ENCODE measurements at places on chromosomes 1 and 21. TPM values are rescaled to one million over a fixed set of nuclear protein-coding genes. Genes with fewer than 3 reads are reported as not detected.

DNA sequence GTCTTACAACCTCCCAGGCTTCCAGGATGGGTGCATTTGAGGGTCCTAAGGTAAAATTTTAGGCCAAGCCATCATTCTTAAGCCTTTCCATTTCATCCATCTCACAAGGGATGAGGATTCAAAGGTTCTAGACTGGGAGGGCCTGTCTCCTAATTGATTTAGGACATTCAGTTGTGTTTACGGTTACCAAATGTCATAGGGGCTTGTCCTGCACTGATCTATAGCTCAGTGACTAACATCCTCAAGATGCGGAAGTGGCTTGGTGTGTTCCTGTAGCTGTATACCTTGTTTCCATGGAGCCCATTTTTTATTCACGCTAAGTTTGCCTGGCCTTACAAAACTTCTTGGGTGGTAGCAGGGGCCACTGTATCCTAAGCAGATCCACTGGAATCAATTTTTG lies 52.8 kb downstream of the DUSP10 start:
- DNase-seq: no peak

DNA sequence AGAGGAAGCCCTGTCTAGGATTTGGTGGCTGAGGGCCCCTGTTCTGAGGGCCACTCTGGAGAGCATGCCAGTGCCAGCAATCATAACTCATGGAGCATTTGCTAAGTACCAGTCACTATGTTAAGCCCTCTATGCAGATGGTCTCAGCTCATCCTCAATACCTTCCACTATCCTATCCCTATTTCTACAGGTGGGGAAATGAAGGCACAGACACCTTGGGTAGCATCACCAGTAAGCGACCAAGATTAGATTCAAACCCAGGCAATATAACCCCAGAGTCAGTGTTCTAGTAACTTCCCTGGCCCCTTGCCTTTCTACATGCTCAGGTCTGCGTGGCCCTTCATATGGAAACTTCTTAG lies 7.9 kb upstream of the NBPF1 start:
- no peak for DNase-seq

DNA sequence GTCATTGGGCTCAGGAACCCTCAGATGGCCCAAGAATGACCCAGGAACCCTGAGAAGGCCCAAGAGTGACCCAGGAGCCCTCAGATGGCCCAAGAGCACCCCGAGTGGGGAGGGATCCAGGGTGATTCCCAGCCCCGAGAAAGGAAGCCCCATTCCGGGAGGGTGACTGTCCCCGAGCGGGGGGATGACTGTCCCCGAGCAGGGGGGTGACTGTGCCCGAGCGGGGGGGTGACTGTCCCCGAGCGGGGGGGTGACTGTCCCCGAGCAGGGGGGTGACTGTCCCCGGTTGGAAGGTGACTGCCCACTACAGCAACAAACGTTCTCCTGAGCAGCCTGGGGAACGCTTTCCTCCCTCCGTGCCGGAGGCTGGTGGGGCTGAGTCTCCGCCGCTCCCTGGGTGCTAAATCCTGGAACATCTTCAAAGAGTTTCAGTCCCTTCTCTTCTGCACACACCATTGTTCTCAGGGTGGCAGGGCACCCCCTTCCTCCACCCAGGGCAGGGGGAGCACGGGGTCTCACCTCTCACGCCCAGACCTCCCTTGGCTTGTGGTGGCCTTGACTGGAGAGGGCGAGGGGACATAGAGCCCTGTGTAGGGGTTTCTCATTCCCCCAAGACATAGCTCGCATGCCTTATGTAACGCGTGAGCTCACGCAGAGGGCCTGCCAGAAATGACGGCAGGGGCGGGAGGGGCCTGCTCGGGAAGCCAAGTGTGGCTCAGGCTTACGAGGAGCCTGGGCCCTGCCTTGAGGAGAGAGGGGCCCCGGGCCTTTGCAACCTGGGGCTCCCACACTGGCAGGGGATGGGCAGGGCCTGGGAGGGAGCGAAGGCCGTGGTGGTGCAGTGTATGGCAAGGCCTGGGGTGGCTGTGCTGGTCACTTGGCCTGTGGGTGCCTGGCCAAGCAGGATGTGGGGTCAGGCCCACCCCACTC lies 14.3 kb upstream of the SKI start:
- no peak for DNase-seq

DNA sequence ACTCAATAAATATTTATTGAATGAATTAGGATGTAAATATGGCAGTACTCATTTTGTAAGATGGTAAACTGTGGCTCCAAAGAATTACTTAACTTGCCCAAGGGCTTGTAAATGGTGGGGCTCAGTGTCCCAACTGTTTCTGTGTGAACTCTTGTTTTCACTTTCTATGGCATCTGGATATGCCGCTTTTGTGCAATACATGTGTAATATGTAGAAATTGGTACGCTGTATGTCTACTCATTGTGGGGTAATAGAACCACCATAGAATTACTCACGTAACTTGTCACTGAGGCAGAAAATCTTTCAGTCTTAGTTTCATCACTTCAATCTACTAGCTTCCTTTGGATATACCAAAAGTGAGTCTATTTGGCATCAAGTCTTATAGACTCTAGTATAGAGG lies 977 bp downstream of the PRPF3 start:
- no peak for DNase-seq

- DNase-seq: peak; percentile 59
Measured at GRCh38 chr1:2358651-2359640, 32.4 kb downstream of the MORN1 start.

The ATP5PB gene
- 565 TPM for total RNA-seq

The TADA1 gene
- 11.0 TPM for total RNA-seq

The ERVH48-1 gene
- total RNA-seq: not detected

The WNT9A gene
- total RNA-seq: 6.5 TPM

The DNTTIP2 gene
- total RNA-seq: 41.8 TPM

The TPTE gene
- total RNA-seq: not detected

The RGS13 gene
- 0.27 TPM for total RNA-seq

The FCAMR gene
- total RNA-seq: not detected

The LEFTY2 gene
- total RNA-seq: 0.65 TPM
